ENCODE measurements at places on chromosomes 4 and X.

DNA sequence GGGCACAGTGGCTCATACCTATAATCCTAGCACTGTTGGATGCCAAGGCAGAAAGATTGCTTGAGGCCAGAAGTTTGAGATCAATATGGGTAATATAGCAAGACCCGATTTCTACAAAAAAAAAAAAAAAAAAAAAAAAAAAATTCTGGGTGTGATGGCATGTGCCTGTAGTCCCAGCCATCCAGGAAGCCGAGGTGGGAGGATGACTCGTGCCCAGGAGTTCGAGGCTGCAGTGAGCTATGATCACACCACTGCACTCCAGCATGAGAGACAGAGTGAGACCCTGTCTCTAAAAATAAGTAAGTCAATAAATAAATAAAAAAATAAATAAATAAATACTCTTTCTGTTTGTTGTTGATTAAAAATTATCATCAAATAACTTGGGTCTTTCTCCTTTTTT, 62.4 kb upstream of the BMPR1B start:
- no peak for DNase-seq

DNA sequence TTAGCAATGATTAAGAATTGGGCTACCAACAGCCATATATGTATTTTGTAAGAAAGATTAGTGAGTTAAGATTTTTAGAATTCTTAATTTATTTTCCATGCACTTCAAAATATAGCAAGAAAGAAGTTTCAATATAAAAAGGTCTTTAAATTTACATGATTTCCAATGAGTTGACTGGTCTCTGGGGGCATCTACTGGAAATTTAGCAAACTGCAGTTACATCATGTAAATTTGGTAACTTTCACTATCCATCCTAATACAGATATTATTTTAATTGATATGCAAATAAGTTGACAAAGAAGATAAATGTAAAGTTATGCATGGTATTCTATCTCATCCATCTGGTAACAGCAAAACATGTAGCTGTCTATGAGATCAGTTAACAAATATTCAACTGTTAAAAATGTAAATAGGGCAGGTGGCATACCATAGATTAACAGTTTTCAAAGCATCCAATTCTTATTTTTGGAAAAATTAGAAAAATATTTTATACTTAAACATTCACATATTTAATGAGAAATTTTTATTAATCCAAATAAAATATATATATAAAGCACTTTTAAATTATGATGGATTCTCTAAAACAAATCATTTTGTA, 29.1 kb downstream of the TTC29 start:
- no peak for DNase-seq

GRCh38 chr4:87069037-87069742, 134.4 kb downstream of the AFF1 start:
- DNase-seq, result no peak

- no peak for DNase-seq
Observed at GRCh38 chr4:104345598-104346242, 149.0 kb downstream of the CXXC4 start.

DNA sequence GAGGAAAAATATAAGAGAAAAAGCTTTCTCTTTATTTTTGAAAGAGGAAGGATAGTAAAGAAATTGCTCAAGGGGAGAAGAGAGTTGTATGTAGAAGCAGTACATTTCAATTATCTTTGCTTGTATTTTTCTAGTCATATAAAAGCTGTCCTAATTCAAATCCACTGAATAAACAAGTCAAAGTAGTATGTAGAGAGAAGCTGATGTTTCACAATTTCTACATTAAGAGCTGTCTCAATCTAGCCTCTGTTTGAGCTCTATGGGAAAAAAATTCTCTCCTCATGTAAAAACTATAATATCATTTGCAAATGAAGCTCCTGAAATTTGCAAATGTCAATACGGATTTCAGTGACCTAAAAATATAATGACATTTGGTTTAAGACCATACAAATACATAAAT, 52.6 kb downstream of the CHM start:
- no peak for DNase-seq

- DNase-seq, result no peak
Observed at GRCh38 chr4:105181259-105181658, 34.6 kb downstream of the TET2 start.

GRCh38 chr4:18106620-18107019, 85.1 kb upstream of the LCORL start:
- DNase-seq, result no peak

- DNase-seq, result peak; percentile 10
Observed at GRCh38 chrX:149572743-149573142, 14.5 kb downstream of the MAGEA9B start.

DNA sequence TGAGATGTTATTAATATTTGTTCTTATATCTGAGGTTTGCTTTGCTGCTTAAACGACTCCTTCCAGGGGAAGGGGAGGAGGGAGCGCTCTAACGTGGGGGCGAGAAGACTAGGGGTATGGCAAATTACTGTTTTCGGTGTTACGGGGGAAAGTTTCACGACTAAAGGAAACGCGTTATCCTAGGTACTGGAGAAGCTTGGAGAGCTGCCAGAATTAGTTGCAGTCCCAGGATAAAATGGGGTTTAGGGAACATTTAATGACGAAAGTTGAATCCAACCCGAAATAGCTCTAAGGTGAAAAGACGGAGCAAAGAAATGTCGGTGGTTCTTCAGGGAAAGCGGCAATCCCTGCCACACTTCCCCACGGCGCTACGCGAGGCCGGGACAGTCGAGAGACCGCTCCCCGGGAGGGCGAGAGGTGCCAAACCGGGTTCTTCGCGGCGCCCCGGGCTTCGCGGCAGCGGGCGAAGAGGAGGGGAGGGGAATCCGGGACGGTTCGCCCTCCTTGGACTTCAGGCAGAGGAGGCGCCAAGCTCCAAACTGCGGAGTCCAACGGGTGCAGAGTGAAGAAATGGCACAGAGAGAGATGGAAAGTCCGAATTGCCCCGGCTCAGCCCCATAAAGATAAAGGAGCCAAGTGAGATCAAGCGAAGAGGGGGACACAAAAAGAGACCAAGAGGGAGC, 724 bp downstream of the THOC2 start:
- peak; percentile 54 for DNase-seq

DNA sequence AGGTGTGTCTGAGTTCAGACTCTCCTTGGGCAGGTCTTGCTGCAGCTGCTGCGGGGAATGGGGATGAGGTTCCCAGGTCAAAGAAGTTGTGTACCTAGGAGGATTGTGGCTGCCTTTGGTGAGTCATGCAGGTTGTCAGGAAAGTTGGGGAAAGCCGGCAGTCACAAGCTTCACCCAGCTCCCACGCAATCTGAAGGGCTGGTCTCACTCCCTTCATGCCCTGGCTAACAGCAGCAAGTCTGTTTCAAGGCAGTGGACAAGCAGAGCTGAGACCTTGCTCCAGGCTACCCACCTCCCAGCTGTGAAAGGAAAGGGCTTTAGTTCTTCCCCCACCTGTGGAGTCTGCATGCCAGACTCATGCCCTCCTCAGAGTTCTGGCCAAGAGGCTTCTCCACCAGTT, 287.2 kb downstream of the DTHD1 start:
- DNase-seq, result peak; percentile 5

- DNase-seq, result no peak
Observed at GRCh38 chr4:71830497-71831190, 46.8 kb upstream of the GC start.

DNA sequence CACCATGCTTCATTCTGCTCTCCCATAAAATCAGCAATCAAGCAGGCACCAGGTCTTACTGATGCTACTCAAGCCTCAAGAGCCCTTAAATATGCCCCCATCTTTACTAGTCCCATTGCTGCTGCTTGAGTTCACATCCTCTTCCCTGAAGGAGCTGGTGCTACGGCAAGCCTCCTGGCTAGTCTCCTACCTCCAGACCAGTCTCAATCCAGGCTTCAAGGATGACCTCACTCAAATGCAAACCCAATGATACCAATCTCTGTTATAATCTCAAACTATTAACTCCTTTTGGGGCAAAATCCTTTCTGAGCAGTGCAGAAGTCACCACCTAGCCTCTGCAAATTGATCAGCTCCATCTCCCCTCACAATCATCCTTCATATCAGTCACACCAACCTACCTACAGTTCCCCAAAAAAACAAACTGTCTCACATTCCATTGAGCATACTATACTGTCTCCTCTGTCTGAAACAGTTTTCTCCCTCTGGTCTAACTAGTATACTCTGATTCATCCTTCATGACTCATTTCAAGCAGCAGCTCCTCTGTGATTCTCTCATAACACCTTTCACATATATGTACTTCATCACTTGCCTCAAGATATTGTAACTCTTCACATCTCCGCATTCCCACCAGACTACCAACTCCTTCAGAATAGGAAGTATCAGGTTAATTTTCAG, 30.0 kb downstream of the PAPSS1 start:
- no peak for DNase-seq

GRCh38 chr4:25981749-25982148, 67.7 kb downstream of the SMIM20 start:
- DNase-seq, result no peak

- no peak for DNase-seq
Observed at GRCh38 chr4:2399631-2400190, 18.7 kb downstream of the ZFYVE28 start.

GRCh38 chr4:182504463-182504862, 261.3 kb downstream of the TENM3 start:
- no peak for DNase-seq

GRCh38 chr4:76476571-76476970, 41.5 kb downstream of the SHROOM3 start:
- DNase-seq, result no peak

GRCh38 chr4:171025343-171025742, 787.9 kb upstream of the GALNTL6 start:
- no peak for DNase-seq

DNA sequence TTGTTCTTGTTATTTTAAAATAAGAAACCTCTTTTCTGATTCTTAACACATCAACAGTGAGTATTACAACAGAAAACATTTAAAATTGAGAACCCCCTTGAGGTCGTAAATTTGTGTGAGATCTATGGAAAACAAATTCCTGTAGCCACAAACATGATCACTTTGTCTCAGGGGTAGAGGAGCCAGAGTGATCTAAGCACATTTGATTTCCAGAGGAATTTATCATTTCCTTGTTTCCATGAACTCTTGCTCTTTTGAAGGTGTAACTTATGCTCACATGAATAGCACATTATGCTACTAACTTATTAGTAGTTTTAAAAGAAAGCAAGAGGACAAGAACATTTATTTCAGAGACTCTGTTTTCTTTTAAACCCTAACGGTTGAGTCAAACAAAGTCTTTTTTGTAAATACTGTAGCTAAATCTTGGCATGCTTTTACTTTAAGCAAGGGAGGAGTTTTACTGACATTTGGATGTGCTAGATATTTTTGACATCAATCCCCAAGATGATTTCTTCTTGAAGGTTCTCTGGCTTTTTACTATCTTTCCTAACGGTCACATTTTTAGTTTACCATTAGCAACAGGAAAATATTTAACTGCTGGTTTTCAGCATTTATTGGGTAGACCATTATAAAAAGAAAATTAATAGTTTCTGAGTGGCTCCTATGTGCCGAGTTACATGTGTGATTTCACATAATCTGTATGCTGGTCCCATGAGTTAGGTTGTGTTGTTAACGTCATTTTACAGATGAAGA, 27.9 kb upstream of the ZCCHC12 start:
- DNase-seq, result no peak

GRCh38 chr4:143667461-143667860, 33.0 kb downstream of the FREM3 start:
- no peak for DNase-seq

DNA sequence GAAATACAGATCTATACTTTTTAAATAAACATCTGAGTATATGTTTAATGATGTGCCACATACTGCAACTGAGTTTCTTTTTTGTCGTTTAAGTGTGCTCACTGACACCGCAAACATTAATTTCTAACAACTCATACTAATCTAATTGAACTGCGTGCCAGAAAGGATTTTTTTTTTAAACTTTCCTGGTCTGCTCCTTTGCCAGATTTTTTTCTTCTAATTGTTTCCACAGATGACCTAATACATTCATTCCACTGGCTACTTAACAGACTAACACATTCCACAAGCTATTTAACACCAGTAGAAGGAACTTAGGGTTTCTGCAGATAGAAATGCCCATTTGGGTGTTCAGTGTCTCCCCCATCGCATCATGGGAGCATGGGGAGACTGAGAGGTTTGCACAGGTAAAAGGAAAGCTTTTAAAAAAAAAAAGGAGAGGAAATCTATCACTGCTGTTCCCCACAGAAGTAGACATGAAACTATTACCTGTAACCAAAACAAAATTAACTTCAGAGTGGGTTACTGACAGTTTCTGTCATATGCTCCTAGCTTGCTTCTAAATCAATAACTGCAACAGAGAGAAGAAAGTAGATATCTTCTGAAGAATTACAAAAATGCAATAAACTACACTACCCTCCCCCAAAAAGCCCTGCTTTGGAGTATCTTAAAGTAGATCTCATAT, 31.6 kb downstream of the SH3KBP1 start:
- DNase-seq, result no peak

- no peak for DNase-seq
Observed at GRCh38 chr4:47386561-47387235, 76.8 kb downstream of the COMMD8 start.

GRCh38 chr4:71604785-71605184, 179.1 kb downstream of the GC start:
- DNase-seq, result no peak

DNA sequence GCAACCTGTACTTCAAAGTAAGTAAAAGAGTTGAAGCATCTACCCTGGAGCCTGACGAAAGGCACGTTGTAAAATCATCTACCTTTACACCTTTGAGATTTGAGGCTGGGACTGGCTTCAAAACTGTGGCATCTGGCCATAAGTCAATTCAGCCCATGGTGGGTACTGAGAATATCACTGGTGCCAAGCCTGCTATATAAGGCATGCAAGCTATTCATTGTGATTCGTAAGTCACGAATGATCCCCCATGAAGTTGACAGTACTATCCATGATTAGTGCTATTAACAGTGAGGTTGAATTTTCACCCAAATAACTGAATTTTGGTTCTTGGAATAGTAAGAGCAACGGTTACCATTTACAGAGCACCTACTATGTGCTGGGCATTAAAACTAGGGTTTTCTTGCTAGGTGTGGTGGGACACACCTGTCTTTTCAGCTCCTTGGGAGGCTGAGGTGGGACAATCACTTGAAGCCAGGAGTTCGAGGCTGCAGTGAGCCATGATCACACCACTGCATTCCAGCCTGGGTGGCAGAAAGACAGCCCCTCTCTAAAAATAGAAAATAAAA, 39.8 kb downstream of the IRF2 start:
- DNase-seq, result no peak

DNA sequence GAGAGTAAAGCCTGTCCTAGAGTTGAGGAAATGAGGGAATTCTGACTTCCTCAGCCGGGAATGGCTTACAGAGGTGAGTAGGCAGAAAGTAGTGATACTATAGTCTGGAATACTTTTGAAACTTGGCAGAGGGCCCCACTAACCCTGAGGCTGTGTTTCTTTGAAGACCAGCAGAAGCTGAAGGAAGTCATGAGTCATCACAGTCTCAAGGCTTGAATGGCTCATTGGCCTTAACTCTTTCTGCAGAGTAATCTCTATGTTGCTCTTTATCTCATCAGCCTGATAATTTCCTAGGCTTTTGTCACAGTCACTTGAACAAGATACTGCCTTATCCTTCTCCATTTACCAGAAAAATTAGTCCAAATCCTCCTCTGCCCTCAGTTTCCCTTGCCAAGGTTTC, 80.8 kb downstream of the ANKRD50 start:
- peak; percentile 89 for DNase-seq
